ENCODE measurements at places on chromosomes 6 and 20.

DNA sequence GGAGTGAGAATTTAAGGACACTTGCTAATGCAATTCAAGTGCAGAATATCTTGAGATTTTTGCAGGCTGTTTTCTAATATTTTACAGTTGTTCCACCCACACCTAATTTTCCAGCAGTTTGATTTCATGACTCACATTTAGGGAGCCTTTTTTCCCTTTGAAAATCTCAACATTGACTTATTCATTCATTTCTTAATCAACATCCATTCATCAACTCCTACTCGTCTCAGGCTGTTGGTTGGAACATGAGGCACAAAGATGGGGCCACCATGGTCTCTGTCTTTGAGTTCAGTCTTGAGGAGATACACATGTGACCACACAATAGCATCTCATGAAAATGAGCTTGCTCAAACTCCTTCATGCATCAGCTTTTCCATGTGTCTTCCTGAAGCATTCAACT, 135.6 kb downstream of the UNC5CL start:
- DNase-seq: no peak

GRCh38 chr6:25617997-25618396, 34.0 kb upstream of the SCGN start:
- DNase-seq: no peak

DNA sequence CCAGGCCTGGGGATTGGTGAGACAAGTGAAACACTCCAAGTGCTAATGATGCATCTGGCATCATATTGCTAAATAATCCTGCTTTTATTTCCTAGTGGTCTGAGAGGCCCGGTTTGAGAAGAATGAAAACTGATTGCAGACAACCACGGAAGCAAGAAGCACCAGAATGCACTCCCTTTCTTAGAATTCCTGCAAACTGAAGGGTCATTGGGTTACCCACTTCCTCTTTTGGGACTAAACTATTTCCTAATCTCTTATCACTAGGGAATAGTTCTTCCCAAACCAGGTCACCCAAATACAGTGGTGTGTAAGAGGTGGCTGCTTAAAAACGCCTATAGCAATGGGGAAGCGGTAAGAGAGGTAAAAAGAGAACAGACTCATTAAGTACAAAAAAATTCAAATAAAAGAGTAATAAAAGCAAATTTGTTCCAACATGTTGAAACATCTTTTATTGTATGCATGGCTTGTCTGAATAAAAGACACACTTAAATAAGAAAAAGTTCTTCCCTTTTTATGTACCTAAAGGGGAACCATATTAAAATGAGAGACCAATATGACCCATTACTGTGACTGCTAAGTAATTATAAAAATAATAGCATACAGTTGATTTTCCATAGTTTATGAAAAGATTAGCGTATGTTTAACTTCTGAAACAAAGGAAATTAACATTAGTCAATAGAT, 125.8 kb downstream of the MYB start:
- DNase-seq: no peak

DNA sequence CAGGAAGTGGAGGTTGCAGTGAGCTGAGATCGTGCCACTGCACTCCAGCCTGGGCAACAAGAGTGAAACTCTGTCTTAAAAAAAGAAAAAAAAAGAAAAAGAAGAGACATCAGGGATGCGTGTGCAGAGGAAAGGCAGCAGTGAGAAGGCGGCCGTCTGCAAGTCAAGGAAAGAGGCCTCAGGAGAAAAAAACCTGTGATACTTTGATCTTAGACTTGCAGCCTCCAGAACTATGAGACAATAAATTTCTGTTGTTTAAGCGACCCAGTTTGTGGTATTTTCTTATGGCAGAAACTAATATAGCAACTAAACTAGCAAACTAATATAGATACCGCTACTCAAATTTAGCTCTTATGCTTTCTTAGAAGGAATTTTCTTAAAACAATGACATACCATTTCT, 36.1 kb downstream of the FGD2 start:
- DNase-seq: no peak
